ENCODE measurements at places on chromosomes 2 and 18.

- no peak for DNase-seq
Measured at GRCh38 chr18:22838639-22839277, 94.4 kb upstream of the RBBP8 start.

DNA sequence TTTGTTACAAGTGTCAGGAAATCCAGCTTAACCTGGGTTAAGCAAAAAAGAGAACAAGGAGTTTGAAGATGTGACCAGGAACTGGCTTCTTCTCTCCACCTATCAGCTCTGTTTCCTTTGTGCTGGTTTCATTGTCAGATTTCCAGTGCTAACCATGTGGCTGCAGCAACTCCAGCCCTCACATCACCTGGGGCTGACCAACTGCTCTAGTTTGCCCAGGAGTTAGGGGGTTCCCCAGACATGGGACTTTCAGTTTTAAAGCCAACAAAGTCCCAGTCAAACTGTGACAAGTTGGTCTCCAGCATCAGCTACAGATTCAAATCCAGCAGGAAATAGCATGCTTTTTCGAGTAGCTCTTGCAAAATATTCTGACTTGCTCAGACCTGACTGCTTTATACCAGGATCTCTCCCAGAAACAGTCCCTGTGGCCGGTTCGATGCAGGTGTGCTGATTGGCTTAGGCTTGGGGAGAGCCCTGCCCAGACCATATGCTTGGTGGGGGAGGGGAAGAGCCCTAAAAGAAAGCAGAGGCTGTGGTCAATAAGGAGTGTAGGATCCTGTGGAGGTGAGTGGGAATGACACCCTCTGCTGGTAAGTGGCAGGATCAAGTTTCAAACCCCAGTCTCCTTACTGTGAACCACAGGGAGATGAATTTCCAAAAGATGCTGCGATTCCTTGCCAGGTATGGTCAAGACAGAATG lies 49.5 kb downstream of the KCNE4 start:
- DNase-seq = peak; percentile 46

DNA sequence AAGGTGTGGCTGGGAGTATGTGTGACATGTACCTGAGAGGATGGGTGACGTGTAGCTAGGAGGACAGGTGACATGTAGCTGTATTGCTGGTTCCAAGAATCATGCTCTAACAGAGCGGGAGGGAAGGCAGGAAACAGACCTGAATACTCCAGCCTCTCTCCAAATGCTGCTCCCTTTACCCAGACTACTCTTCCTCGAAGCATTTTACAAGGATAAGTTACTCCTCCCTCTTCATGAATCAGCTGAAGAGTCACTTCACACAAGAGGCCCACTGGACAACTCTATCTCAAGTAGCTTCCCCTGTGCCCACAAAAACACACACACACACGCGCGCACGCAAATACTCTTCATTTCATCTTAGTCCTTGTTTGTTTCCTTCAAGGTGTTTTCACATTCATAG lies 52.6 kb upstream of the KIDINS220 start:
- no peak for DNase-seq

DNA sequence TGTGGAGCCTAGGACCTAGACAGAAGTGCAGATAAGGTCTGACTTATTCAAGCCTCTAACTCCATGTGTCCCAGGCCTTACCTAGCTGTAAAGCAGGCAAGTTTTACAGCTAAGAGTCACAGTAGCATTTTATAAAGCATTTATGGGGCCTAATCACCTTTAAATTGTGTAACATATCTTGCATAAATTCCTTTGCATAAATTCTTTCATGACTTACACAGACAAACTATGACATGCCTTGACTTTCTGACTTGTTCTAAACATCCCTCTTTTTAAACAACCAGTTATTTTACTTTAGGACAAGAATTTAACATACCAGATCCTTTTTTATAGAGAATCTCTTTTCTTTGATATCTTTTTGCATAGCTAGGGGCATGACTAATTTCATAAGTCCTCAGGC lies 1257.8 kb upstream of the NRXN1 start:
- no peak for DNase-seq

GRCh38 chr2:37688771-37689468 lies 17.5 kb upstream of the CDC42EP3 start:
- no peak for DNase-seq

- no peak for DNase-seq
Measured at GRCh38 chr18:79465392-79465991, 69.8 kb downstream of the NFATC1 start.

Measured in foreskin melanocyte (primary cell).